ENCODE measurements at places on chromosomes 11 and 22.

DNA sequence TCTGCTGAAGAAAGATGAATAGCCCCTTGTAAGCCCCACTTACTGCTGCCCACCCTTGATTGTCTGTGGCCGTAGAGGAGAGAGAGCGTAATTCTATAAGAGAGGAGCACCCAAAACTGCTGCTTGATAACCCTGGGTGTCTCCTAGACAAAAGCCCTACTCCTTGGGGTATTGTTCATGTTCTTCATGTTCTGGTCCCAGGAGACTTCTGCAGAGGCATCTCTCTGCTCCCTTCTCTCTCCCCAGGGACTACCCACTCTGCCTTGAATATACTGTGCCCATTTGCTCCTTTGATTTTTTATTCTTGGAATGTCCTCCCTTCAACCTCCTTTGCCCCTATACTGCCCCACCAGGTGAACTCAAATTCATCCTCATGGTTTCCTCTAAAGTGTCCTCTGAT, 417.8 kb upstream of the CADM1 start:
- no peak for DNase-seq
- no peak overlapping the region for H3K4me3 ChIP-seq
- no peaks in the 10 kb centered on the region for H3K27me3 ChIP-seq
- H3K36me3 ChIP-seq, result no peaks in the 10 kb centered on the region

GRCh38 chr22:35552196-35552842, 11.7 kb downstream of the RASD2 start:
- DNase-seq, result no peak
- no peak overlapping the region for H3K27ac ChIP-seq
- H3K36me3 ChIP-seq, result no peaks in the 10 kb centered on the region
- H3K27me3 ChIP-seq, result peaks cover 68% of the 10 kb centered on the region

- peak overlapping the region; percentile 83 for H3K27ac ChIP-seq
- DNase-seq, result no peak
- H3K4me3 ChIP-seq, result no peak overlapping the region
- peaks cover 9% of the 10 kb centered on the region for H3K36me3 ChIP-seq
- H3K4me1 ChIP-seq, result peaks cover 21% of the 10 kb centered on the region
- no peaks in the 10 kb centered on the region for H3K27me3 ChIP-seq
These were observed 6.7 kb downstream of the SYNGR1 start for GRCh38 chr22:39356464-39356863.

DNA sequence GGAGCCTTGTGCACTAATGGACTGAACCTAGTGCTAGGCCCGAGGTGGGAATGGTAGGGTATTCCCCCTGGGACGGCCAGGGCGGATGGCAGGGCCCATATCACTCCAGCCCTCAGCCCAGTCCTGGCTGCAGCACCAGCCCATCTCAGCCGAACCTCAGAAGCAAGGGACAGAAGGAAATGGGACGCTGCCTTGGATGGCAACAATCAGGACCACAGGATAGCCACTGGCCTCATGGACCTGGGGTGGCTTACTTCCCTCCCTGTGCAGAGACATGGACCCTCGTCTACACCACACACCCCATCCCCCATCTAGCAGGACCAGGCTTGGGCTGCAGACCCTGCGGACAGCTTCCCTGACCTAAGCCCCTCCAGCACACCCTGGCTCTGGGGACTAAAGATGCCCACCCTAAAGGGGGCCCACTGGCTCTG, 24.1 kb downstream of the ARVCF start:
- no peaks in the 10 kb centered on the region for H3K36me3 ChIP-seq
- no peak for DNase-seq
- H3K27ac ChIP-seq, result no peak overlapping the region
- no peaks in the 10 kb centered on the region for H3K4me1 ChIP-seq
- H3K4me3 ChIP-seq, result no peak overlapping the region
- H3K27me3 ChIP-seq, result no peaks in the 10 kb centered on the region

DNA sequence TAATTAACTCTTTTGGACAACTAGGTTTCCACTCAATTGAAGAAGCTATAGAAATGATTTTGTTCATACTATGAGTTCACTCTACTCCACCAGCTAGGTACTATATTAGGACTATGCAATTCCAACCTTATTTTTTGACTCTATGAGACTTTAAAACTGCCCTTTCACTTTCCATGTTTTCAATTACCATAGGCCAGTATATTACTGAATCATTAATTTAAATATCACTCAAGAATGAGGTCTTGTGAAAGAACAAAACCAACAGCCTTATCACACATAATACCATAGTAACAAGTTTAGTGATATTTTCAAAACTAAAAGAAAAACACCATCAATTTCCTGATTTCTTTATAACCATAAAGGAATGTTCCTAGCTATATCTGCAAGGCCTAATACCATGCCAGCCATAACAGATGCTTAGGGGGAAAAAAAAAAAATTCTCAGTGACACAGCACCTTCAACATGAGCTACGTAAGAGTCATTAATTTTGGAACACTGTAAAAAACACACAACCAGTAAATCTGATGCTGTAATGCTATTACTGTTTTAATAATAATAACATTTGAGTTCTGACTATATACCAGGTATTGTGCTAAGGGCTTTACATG, 6.1 kb downstream of the DCUN1D5 start:
- H3K27ac ChIP-seq, result no peak overlapping the region
- peaks cover 7% of the 10 kb centered on the region for H3K4me1 ChIP-seq
- DNase-seq, result no peak
- H3K27me3 ChIP-seq, result no peaks in the 10 kb centered on the region

DNA sequence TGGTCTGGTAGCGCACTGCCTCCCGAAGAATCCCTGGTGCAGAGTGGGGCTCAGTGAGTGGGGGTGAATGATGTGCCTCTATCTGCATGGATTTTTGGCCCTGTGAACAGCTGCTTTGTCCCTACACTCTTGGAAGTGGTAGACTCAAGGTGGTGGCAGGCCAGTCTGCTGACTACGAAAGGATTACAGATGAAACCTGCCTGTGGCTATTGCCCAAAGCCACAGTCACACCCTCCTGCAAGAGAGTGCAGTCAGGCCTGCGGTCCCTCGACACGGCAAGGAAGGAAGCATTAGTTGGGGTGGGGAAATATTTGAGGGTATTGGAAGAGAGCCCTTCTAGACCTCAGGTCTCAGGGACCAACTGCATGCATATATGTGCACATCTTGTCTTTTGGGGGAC, 63.7 kb downstream of the DSCAML1 start:
- no peaks in the 10 kb centered on the region for H3K36me3 ChIP-seq
- no peaks in the 10 kb centered on the region for H3K27me3 ChIP-seq

- H3K4me1 ChIP-seq, result peaks cover 7% of the 10 kb centered on the region
- no peak overlapping the region for H3K27ac ChIP-seq
- no peak overlapping the region for H3K4me3 ChIP-seq
- DNase-seq, result no peak
- no peaks in the 10 kb centered on the region for H3K36me3 ChIP-seq
These were observed 162.6 kb upstream of the E2F8 start for GRCh38 chr11:19403196-19403895.

- no peak for DNase-seq
- no peaks in the 10 kb centered on the region for H3K4me1 ChIP-seq
- no peaks in the 10 kb centered on the region for H3K27me3 ChIP-seq
- no peak within 1 kb of the TSS for H3K27ac ChIP-seq
- no peak within 1 kb of the TSS for H3K4me3 ChIP-seq
- no peaks in the 10 kb centered on the region for H3K36me3 ChIP-seq
These were observed at the start of gene TMPRSS5 for GRCh38 chr11:113705871-113706655. Gene TMPRSS5, minus strand, starts transcription at chr11:113706308. Its CDS starts 84 bp downstream, at chr11:113706224.

GRCh38 chr11:30811226-30811755, 225.1 kb upstream of the MPPED2 start:
- H3K4me3 ChIP-seq, result no peak overlapping the region
- H3K36me3 ChIP-seq, result no peaks in the 10 kb centered on the region
- H3K27me3 ChIP-seq, result no peaks in the 10 kb centered on the region
- H3K4me1 ChIP-seq, result no peaks in the 10 kb centered on the region
- no peak overlapping the region for H3K27ac ChIP-seq

GRCh38 chr22:36291831-36292740, 39.2 kb downstream of the APOL1 start:
- H3K36me3 ChIP-seq, result peaks cover 73% of the 10 kb centered on the region
- DNase-seq, result no peak
- H3K27me3 ChIP-seq, result no peaks in the 10 kb centered on the region

GRCh38 chr11:34305193-34305592, 52.6 kb downstream of the ABTB2 start:
- no peak overlapping the region for H3K4me3 ChIP-seq
- no peak overlapping the region for H3K27ac ChIP-seq

- DNase-seq, result no peak
- no peaks in the 10 kb centered on the region for H3K36me3 ChIP-seq
- no peaks in the 10 kb centered on the region for H3K27me3 ChIP-seq
- H3K4me1 ChIP-seq, result no peaks in the 10 kb centered on the region
- H3K27ac ChIP-seq, result no peak overlapping the region
These were observed 67.4 kb downstream of the BRD1 start for GRCh38 chr22:49760280-49760629.

DNA sequence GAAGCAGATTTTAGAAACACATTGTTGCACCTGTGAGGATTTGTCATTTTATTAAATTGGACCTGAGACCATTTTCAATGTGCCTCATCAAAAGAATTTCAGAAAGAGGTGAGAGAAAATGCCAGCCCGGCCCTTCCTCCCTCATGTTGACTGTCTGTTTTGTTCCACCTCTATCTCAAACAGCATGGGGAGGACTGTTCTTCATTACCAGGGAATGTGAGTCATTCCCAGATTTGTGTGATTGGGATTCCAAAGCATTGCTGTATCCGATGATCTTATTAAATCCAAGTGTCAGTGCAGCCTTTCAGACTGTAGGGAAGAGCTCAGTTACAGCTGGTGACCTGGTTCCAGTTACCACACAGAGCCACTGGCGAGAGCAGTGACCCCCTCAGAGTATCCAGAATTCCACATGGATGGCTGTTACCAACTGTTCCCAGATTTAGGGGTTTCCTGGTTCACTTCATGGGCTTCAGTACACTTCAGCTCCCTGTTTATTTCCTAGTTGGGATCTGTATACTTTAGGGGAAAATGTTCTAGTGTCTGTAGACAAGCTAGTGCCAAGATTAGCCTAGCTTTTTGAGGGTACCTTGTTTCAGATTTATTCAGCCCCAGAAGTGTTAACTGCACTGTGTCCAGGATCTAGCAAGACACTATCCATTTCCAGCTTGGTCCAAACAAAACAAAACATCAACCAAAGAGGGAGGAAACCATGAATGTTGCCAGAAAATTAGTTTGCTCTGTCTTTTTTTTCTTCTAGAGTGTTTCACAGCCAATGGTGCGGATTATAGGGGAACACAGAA, 20.9 kb downstream of the KREMEN1 start:
- no peak overlapping the region for H3K4me3 ChIP-seq
- H3K27me3 ChIP-seq, result no peaks in the 10 kb centered on the region
- H3K4me1 ChIP-seq, result peaks cover 8% of the 10 kb centered on the region
- DNase-seq, result no peak
- H3K27ac ChIP-seq, result peak overlapping the region; percentile 38

DNA sequence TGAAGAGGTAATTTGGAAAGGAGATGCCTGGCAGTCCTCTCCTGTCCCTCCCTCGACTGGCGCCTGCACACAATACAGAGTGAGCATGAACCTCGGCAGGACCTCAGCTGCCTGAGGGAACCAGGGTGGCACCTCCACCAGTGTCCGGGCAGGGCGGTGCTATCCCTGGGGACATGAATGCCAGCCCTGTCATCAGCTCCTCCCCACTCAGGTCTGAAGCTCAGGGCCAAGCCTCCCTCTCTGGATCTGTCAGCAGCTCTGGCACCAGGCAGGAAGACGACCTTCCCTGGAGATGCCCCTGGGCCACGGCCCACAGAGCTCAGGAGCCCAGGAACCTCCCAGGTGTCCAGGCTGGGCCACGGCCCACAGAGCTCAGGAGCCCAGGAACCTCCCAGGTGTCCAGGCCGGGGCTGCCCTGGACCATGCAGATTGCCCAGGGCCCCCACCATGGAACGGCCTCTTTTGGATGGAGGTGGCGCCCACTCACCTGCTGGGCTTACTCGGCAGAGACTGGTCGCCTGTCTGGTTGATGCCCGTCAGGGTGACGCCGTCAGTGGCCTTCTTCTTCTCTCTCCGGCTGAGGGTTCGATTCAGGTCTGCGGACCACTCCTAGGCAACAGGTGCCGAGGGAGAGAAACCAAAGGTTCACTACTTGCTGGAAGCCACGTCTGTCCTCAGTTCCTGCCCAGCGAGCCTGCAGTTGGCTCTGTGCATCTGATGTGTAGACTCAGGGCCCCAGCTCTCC, 21.7 kb upstream of the ARFGAP3 start:
- H3K27ac ChIP-seq, result no peak overlapping the region
- no peak overlapping the region for H3K4me3 ChIP-seq
- no peaks in the 10 kb centered on the region for H3K27me3 ChIP-seq

- no peak overlapping the region for H3K4me3 ChIP-seq
- no peaks in the 10 kb centered on the region for H3K36me3 ChIP-seq
- H3K4me1 ChIP-seq, result no peaks in the 10 kb centered on the region
- H3K27me3 ChIP-seq, result no peaks in the 10 kb centered on the region
- no peak overlapping the region for H3K27ac ChIP-seq
These were observed 27.9 kb upstream of the CABP2 start for GRCh38 chr11:67551127-67551526.

GRCh38 chr11:57160665-57161064, 21.1 kb upstream of the LRRC55 start:
- no peak overlapping the region for H3K27ac ChIP-seq
- no peaks in the 10 kb centered on the region for H3K36me3 ChIP-seq
- peaks cover 4% of the 10 kb centered on the region for H3K4me1 ChIP-seq

DNA sequence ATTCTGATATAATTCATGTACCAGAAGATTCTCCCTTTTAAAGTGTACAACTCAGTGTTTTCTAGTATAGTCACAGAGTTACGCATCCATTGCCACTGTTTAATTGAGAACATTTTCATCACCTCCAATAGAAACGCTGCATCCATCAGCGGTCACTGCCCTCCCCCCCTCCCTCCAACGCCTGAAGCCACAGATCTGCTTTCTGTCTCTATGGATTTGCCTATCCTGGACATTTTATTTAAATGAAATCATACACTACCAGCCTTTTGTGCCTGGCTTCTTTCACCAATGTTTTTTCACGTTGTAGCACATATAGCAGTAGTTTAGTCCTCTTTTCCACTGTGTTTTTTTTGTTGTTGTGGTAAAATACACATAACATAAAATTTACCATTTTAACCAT, 22.8 kb downstream of the TCP11L1 start:
- DNase-seq, result no peak
- no peaks in the 10 kb centered on the region for H3K27me3 ChIP-seq
- H3K36me3 ChIP-seq, result peaks cover 73% of the 10 kb centered on the region
- H3K27ac ChIP-seq, result peak overlapping the region; percentile 64

DNA sequence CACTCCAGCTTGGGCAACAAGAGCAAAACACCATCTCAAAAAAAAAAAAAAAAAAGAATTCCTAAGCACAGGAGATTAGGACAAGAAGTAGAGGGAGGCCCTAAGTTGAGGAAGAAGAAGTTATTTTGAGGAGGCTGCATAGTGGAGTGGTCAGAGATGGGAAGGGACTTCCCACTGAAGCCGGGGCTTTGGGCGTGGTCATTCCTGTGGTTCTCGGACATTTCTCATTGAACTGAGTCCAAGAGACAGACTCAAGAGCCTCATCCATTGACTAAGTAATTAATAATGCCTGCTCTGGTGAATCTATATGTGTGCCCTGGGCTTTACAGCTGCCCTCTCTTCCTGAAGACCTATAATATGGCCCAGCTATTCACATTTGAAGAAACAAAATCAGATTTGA, 53.2 kb upstream of the FTH1 start:
- H3K27ac ChIP-seq, result no peak overlapping the region
- H3K36me3 ChIP-seq, result no peaks in the 10 kb centered on the region
- no peaks in the 10 kb centered on the region for H3K27me3 ChIP-seq
- peaks cover 10% of the 10 kb centered on the region for H3K4me1 ChIP-seq

Data from esophagus squamous epithelium (tissue), 5 donors.